Activated CD8-positive, alpha-beta T cell treated with anti-CD3 and anti-CD28 coated beads for 36 hours (primary cell): ENCODE measurements at places on chromosomes 11 and 22.
A peak's percentile ranks its signal among the peaks of the same experiment; 100 is the strongest.

DNA sequence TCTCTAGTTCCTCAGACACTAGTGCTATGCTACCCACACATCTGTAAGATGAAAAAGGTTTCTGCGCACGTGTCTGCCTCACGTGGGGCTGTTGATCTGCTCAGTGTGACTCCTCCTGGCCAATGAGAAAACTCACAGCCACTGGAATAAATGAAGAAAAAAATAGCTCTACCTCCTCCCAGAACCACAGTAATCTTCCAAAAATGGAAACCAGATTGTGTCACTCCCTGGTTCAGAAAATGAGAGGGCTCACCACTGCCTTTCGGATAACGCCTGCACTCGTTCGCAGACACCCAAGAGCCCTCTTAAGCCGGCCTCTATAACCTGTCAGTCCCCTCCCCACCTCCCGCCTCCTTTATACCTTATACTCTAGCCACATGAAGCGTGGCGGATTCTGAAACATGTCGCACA is 5.1 kb downstream of the APBB1 start:
- H3K27ac ChIP-seq: no peak overlapping the region
- peaks cover 5% of the 10 kb centered on the region for H3K36me3 ChIP-seq
- H3K27me3 ChIP-seq: no peaks in the 10 kb centered on the region
- H3K4me3 ChIP-seq: no peak overlapping the region
- peaks cover 27% of the 10 kb centered on the region for H3K4me1 ChIP-seq

DNA sequence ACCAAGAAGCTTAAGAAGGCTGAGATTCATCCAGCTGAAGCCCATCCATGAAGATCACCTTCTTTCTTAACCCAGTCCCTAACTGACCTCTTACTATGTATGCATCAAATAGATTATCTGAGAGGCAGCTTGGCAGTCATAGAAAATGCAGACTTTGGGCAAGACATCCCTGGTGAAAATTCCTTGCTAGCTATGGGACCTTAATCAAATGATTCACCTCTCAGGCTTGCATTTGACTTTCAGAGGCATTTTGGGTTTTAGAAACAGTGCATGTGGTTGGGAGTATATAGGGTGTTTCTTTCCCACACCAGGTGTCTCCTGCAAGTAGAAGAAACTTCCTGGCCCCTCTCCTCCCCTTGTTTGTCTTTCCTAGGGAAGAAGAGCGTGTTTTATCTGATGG is 188.5 kb upstream of the ISX start:
- H3K4me1 ChIP-seq: no peaks in the 10 kb centered on the region
- no peak overlapping the region for H3K27ac ChIP-seq
- H3K4me3 ChIP-seq: no peak overlapping the region
- no peaks in the 10 kb centered on the region for H3K36me3 ChIP-seq

DNA sequence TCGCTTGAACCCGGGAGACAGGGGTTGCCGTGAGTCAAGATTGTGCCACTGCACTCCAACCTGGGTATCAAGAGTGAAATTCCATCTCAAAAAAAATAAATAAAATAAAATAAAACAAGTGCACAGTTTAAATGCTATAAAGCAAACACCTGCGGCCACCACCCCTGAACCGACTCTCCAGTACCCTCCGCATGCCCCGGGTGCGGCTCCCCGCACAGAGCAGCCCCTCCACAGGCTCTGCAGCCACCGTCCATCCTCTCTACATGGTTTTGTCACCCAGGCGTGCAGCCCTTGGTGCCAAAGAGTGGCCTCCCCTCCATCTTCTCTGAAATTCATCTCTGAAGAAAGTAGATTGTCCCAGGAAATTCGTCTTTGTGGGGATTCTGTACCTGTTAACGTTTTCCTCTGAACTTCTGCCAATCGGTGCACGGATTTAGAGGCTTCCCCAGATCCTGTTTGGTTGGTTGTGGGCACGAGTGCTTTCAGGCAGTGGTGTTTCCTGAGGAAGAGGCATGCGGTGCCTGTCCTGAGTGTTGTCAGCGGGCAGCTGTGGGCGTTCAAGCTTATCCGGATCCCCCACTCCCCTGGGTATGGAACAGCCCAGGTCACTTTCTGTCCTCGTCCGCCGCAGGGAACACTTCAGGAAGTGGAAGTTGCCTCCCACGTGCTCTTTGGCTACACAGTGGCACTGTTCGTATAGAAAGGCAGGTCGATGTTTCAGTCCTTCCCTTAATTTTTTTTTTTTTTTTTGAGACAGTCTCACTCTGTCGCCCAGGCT is 4.1 kb downstream of the MIOX start:
- H3K4me1 ChIP-seq: peaks cover 7% of the 10 kb centered on the region
- DNase-seq: no peak
- no peak overlapping the region for H3K27ac ChIP-seq

GRCh38 chr22:41688365-41689211 is at the start of gene SNU13:
SNU13 (minus strand) TSS chr22:41688867; CDS start chr22:41688796, 71 bp downstream.
- H3K36me3 ChIP-seq: peaks cover 17% of the 10 kb centered on the region
- DNase-seq: peak; percentile 95
- H3K4me1 ChIP-seq: peaks cover 26% of the 10 kb centered on the region
- H3K27me3 ChIP-seq: no peaks in the 10 kb centered on the region
- H3K4me3 ChIP-seq: peak within 1 kb of the TSS; percentile 91
- peak within 1 kb of the TSS; percentile 95 for H3K27ac ChIP-seq

DNA sequence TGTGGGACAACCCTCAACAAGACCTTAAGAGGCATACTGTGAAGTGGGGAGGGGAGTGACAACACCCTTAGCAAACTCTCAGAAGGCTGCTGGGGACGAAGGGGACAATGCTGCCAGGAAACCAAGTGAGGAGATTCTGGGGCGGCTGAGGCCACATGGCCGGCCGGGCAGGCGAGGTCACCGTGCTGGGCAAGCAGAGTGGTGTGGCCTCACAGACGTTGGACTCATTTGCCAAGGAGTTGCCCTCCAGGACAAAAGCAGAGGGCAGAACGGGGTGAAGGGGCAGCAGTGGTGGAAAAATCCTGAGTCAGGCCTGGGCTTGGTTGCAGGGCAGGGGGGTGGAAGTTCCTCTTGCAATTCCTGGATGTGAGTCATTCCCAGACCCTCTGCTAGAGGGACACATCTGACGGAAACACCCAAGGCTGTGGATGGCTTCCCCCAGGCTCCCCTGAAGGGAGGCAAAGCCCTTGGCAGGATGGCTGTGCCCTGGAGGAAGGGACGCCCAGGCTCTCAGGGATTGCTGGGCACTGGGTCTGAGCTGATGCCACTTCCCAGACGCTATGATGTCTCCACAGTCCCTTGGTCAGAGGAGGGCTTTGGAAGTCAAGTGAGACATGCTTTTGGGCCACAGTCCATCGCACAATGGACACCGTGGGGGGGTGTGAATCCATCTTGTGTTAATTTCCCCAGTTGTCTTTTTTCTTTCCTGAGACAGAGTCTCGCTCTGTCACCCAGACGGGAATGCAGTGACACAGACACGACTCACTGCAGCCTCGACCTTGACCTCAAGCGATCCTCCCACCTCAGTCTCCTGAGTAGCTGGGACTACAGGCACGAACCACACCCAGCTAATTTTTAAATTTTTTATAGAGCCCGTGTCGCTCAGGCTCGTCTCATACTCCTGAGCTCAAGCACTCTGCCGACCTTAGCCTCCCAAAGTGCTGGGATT is 16.2 kb upstream of the SHANK3 start:
- no peaks in the 10 kb centered on the region for H3K36me3 ChIP-seq
- no peak for DNase-seq
- H3K27me3 ChIP-seq: peaks cover 9% of the 10 kb centered on the region
- no peak overlapping the region for H3K27ac ChIP-seq
- H3K4me3 ChIP-seq: no peak overlapping the region
- no peaks in the 10 kb centered on the region for H3K4me1 ChIP-seq

DNA sequence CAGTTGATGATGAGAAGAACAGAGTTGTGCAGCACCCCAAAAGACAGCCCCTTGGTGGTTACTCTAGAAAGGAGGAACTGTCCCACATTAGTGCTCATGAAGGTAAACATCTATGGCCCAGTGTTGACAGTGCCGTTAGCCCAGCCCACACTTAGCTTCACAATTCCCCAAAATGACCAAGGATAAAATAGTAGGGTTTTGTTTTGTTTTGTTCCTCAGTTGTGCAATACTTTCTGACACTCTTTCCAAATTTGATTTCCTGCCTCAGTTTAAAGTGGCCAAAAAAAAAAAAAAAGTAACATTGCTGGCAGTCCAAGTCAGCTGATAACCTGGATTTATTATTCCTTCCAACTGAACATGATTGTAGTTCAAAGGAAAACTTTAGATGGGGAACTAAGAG is 269.4 kb downstream of the TMEM135 start:
- no peaks in the 10 kb centered on the region for H3K27me3 ChIP-seq
- H3K4me3 ChIP-seq: no peak overlapping the region
- no peak overlapping the region for H3K27ac ChIP-seq
- H3K4me1 ChIP-seq: no peaks in the 10 kb centered on the region
- H3K36me3 ChIP-seq: peaks cover 3% of the 10 kb centered on the region

DNA sequence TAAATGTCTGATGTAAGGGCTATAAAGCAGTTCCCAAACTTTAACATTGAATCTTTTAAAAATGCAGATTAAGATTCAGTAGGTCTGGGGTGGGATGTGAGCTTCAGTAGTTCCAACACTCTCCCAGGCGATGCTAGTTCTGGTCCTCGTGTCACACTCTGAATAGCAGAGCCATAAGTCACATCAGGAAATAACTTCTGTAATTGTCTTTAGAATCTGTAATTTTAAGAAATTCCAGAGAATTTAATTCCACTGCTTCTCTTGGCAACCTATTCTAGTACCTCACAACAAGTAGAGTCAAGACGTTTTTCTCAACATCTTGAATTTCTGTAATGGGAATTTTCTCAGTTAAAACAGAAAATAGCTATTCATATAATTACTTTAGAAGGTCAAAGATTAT is 223.1 kb downstream of the TMEM135 start:
- no peaks in the 10 kb centered on the region for H3K4me1 ChIP-seq
- no peak for DNase-seq
- H3K27ac ChIP-seq: no peak overlapping the region
- H3K4me3 ChIP-seq: no peak overlapping the region
- peaks cover 3% of the 10 kb centered on the region for H3K36me3 ChIP-seq

DNA sequence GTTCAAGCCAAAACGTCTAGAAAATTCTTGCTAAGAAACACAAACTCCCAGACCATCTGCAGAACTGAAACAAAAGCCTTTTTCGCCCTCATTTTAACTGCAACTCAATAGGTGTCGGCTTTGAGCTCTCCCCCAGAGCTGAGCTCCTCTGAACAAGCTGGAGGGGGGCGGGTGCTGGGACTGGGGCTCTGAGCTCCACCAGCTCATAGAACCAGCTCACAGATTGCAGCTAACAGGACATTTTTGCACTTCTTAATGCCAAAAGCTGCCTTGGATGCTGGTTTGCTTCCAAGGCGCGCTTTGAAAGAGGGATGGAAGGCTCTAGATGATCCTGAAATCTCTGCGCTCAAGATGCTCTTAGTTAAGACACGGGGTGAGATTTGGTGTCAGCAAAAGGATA is 6.0 kb upstream of the YWHAH start:
- no peak for DNase-seq
- no peak overlapping the region for H3K27ac ChIP-seq
- no peaks in the 10 kb centered on the region for H3K27me3 ChIP-seq
- H3K4me1 ChIP-seq: peaks cover 12% of the 10 kb centered on the region

GRCh38 chr11:83282084-83282716 is 4.0 kb downstream of the CCDC90B start:
- no peak overlapping the region for H3K4me3 ChIP-seq
- H3K27me3 ChIP-seq: no peaks in the 10 kb centered on the region
- peaks cover 28% of the 10 kb centered on the region for H3K4me1 ChIP-seq
- no peak overlapping the region for H3K27ac ChIP-seq

DNA sequence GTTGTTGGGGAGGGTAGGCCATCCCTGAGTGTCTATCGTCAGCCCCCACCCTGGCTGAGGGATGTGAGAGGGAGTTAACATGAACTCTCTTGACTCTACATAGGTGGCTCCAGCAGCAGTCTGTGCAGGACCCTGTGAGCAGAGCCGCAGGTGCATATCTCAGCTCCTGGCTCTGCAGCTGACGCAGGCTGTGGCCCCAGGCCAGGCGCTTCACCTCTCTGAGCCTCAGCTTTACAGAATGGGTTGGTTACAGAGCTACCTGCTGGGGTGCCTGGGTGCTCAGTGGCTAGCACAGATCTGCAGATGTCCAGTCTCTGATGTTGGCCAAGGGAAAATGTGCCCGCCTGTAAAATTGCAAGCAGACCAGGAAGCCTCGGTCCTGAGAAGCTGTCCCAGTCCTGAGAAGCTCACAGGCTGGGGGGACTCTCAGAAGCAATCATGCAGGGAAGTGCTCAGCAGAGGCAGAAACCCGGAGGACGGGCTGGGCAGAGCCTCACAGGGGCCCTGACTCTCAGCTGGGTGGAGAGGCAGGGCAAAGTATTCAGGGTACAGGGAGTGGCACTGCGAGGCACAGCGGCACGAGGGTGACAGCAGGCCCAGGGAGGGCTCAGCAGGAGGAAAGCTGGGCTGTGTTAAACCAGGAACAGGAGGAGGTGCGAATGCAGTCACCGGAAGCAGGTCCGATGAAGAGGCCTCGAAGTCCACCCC is 15.9 kb upstream of the LRP5 start:
- DNase-seq: no peak
- H3K4me1 ChIP-seq: no peaks in the 10 kb centered on the region
- H3K36me3 ChIP-seq: no peaks in the 10 kb centered on the region
- H3K27ac ChIP-seq: no peak overlapping the region
